ENCODE measurements at places on chromosomes 16 and 17.

GRCh38 chr16:88088161-88088581 lies 136.9 kb downstream of the BANP start:
- DNase-seq: no peak

DNA sequence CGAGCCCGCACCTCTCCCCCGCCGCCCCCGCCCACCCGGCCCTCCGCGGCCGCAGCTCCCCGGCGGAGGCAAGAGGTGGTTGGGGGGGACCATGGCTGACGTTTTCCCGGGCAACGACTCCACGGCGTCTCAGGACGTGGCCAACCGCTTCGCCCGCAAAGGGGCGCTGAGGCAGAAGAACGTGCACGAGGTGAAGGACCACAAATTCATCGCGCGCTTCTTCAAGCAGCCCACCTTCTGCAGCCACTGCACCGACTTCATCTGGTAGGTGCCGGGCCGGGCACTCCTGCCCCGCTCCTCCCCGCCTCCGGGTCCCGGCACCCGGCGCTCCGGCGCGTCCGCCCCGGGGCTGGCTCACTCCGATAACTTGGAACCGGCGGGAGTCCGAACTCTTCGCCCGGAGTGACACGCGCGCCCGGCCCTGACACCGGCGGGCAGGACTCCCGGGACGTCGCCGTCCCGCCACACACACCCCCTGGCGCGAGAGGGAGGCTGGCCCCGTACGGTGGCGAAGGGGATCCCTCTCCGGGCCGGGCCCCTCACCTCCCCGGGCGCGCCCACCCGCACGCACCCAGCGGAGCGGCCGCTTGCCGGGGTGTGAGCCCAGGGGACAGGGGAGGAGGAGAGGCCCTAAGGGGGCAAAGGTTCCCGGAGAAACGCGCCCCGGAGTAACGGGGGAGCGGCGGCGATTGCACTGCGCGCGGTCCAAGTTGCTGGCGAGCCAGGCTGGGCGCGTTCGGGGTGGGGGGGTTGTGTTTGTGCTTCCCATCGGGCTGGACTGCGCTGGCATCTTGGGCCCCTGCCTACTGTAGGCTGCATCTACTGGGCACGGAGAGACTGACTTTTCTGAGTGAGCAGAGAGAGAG lies 581 bp downstream of the PRKCA start:
- peak; percentile 12 for DNase-seq

GRCh38 chr17:17191961-17192381 lies 14.2 kb downstream of the PLD6 start:
- no peak for DNase-seq

DNA sequence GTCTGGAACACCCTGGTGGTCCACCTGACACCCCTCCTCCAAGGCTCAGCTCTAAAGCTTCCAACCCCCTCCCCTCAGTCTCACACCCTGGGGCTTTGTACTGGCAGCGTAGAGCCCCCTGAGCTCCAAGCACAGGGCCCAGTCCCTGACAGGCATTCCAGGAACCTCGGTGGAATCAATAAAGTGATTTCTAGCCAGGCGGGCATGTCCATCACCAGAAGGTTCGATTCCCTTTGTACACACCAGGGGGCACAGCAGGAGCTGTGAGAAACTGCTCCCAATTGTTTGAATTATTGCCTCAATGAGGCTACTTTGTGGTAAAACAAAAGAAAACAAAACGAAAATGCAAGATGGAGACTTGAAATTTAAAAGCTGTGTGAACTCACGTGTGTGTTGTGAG lies 51.8 kb downstream of the SMPD3 start:
- no peak for DNase-seq

DNA sequence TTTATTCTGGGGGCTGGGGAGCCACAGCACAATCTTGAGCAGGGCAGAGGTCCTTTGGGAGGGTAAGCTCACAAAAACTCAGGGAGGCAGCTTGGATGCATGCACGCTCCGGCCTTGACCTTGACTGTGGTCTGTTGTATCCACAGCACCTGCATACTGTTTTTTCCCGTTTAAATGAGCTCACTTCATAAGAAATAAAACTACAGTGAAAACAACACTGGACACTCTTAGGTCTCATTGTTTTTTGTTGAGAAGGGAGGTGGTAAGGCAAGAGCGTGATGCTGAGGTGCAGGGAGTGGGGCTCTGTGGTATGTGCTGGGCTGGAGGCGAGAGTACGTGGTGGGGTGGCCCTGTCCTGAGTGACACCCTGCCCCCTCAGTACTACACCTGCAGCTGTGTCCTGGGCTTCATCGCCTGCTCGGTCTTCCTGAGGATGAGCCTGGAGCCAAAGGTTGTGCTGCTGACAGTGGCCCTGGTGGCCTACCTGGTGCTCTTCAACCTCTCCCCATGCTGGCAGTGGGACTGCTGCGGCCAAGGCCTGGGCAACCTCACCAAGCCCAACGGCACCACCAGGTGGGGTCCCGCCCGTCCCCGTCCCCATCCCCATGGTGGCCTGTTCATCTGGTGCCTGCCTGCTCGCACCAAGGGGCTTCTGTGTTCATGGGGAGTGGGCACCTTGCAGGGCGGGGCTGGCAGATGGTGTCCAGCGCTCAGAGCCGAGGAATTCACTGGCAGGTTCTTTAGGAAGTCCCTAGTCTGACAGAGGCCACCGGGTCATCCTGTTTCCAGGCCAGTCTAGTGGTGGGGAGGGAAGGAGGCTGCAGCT lies 44.2 kb downstream of the ADCY7 start:
- DNase-seq: no peak

DNA sequence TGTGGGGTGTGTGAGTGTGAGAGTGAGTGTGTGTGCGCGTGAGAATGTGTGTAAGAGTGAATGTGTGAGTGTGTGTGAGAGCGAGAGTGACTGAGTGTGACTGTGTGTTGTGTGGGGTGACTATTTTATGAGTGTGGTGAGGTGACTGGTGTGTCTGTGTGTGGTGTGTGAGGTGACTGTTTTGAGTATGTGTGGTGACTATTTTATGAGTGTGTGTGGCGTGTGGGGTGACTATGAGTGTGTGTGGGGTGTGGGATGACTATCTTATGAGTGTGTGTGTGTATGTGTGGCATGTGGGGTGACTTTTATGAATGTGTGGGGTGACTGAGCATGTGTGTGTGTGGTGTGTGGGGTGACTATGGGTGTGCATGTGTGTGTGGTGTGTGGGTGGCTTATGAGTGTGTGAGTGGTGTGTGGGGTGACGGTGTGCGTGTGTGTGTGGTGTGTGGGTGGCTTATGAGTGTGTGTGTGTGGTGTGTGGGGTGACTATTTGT lies 152.9 kb upstream of the PLCG2 start:
- no peak for DNase-seq

- DNase-seq: peak; percentile 0
These were observed 63.2 kb upstream of the TRAP1 start for GRCh38 chr16:3780570-3780969.

GRCh38 chr17:80252871-80253270 lies 7.8 kb upstream of the RNF213 start:
- no peak for DNase-seq

DNA sequence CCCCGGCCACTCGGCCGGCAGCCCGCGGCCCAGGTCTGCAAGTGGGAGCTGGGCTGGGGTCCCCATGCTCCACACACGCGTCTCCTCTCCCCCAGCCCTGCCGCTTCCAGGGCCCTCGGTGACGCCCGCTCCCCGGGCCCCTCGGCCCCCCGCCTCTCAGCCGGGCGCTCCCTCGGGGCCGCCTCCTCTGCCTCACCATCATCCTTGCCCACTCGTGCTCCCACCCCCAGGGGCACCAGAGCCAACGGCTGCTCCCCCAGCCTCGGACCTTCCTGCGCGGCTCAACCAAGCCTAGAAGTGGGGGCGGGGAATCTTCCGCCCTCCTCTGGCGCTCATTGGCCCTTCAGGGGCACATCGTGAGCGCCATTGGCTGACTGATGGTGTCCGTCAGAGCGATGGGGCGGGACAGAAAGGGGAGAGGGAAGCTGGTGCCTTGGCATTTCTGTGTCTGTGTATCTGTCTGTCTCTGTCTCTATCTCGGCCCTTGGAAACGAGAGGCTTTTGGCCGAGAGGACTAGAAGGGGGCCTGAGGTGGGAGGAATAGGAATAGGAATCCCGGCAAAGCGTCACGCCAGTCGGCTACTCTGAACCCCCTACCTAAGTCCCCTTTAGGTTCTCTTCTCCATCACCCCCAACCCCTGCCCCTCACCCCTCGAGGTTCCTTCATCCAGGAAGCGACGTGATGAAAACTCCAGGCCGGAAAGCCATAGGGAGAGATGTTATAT lies 88.9 kb downstream of the CDC27 start:
- DNase-seq: peak; percentile 81

DNA sequence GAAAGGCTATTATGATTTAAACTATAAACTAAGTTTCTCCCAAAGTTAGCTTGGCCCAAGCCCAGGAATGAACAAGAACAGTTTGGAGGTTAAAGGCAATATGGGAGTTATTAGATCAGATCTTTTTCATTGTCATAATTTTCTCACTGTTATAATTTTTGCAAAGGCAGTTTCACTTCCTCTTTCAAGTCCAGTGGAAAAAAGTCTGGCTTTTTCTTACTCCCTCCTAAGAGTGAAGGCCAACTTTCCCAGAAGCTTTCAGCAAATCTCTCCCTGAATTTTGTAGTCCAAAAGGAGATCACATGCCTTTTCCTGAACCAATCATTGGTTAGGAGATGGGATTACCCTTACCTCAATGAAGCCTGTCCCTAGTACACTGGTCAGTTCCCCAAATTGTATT lies 9.1 kb upstream of the BLMH start:
- no peak for DNase-seq

- DNase-seq: no peak
These were observed 8.1 kb downstream of the LDAF1 start for GRCh38 chr16:21166561-21166961.

GRCh38 chr17:60827943-60828342 lies 150.3 kb downstream of the BCAS3 start:
- no peak for DNase-seq

- no peak for DNase-seq
These were observed 23.6 kb downstream of the ALOX15B start for GRCh38 chr17:8062435-8062806.

DNA sequence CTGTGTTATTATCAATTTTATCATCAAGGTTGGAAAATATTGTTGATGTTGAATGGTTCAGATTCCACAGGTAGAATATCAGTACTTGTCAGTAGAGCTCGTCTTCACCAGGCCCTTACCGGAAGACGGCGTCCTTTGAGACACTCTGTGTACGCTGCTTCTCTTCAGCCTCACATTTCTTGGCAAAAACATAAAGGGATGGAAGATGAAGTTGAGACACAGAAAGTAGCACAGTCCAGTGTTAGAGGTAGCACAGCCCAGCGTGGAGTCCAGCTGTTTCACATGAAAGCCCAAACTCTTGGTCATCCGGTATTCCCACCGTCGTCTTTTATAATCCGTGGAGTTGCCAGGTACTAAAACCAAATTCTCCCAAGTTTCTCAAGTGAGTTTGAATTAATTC lies 30.4 kb downstream of the ATP2C2 start:
- no peak for DNase-seq

GRCh38 chr17:82313195-82314011 lies 4.0 kb downstream of the CD7 start:
- no peak for DNase-seq

DNA sequence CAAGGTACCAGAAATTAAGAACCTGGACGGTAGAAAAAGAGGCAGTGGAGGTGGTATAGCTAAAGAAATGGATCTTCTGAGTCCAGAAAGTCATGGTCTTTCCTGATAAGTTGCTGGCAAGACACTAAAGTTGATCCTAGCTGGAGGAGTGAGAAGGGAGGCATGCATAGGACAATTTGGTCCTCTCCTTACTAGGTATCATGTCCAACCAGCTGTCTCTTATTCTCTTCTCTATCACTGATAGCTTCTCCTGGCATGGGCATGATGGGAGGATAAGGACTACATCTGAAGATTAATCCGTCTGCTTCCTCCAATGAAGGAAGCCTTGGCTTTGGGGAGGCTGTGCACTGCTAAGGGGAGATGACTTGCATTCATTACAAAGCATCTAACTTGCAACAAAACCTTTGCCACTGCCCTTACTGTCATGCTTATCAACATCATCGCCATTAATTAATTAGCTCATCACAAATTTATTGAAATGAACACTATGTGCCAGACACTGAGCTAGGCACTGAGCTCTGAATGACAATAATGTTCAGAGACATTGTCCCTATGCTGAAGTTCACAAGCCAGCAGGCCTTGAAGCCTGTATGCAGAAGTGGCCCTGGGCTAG lies 3.1 kb upstream of the FAM117A start:
- no peak for DNase-seq

DNA sequence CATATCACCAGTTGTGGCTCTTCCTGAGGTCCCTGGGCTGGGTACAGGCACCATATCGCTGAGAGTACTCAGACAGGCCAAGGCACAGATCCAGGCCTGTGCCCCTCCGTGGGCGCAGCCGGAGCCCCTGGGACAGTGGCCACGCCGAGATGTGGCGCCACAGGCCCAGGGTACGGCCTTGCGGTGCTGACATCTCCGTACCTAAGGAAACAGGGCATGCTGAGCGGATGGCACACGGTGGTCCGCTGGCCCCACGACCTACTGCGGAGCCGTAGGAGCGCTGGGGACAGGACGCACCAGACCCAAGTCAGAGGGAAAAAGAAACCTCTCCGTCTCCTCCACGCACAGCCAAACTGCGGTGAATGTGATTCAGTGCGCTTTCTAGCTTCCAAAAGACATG lies 26.5 kb downstream of the NDUFAF8 start:
- DNase-seq: no peak

GRCh38 chr17:42163696-42164407 lies 9.1 kb upstream of the RAB5C start:
- DNase-seq: no peak

DNA sequence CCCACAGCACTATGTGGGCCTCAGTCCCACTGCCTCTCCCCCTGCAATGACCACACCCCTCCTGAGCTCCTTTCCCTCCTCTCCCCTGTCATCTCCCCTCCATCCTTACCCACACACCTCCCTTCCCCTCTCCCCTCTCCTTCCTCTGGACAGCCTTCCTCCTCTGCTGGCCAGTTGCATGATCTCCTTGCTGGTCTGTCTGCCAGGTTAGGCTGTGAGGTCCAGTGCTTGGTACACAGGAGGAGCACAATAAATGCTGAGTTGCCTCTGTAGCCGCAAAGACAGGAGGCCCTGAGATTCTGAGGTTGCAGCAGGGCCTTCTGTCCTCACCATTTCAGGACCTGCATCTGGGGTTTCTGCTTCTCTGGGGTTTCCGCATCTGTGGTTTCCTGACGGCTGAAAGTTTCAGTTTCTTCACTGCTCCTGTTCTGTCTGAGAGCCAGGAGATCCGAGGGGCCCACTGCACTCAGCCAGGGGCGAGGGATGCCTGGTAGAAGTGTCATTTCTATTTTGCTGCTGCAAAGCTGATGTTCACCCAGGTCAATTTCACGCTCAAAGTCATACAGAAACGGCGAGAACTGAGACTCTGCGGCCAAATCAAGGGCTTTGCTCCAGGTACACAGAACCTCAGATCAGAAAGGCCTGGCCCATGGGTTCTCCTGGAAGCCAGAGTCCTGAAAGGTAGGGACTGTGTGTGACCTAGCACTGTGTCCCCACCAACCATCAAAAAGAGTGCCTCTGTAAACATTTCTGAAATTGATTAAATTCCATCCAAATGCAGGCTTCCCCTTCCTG lies 4.6 kb upstream of the SLC12A3 start:
- no peak for DNase-seq

GRCh38 chr16:24988129-24988518 lies 27.0 kb downstream of the ARHGAP17 start:
- no peak for DNase-seq

- DNase-seq: no peak
These were observed 5.6 kb upstream of the CDK5R1 start for GRCh38 chr17:32481193-32481592.
